ENCODE measurements at places on chromosomes 7 and 10. TPM values are rescaled to one million over a fixed set of nuclear protein-coding genes. Genes with fewer than 3 reads are reported as not detected.

HGF gene
- total RNA-seq: not detected

SLC26A5 gene
- 0.07 TPM for total RNA-seq

STEAP2 gene
- total RNA-seq: not detected

HPSE2 gene
- not detected for total RNA-seq

GIMAP2 gene
- 30.5 TPM for total RNA-seq

CLEC5A gene
- not detected for total RNA-seq

PDZD7 gene
- total RNA-seq: 0.64 TPM

NPC1L1 gene
- not detected for total RNA-seq

TMEM106B gene
- 24.1 TPM for total RNA-seq

ZMIZ1 gene
- 80.4 TPM for total RNA-seq

SCART1 gene
- total RNA-seq: 1.3 TPM

NRF1 gene
- 25.4 TPM for total RNA-seq

PLXDC2 gene
- not detected for total RNA-seq

PDK4 gene
- total RNA-seq: not detected

C10orf53 gene
- total RNA-seq: 0.16 TPM

UNCX gene
- not detected for total RNA-seq

GHRHR gene
- not detected for total RNA-seq

CLCN1 gene
- total RNA-seq: not detected

SPDYE11 gene
- total RNA-seq: not detected

TBXAS1 gene
- total RNA-seq: 1.7 TPM

LIPM gene
- not detected for total RNA-seq

VGF gene
- total RNA-seq: 0.41 TPM

MMD2 gene
- total RNA-seq: not detected

AS3MT gene
- total RNA-seq: 0.50 TPM

PHKG1 gene
- total RNA-seq: 3.6 TPM
